ENCODE measurements at places on chromosomes 3 and 15.

GRCh38 chr15:35479423-35479822, 66.5 kb downstream of the DPH6 start:
- no peak for DNase-seq

- no peak for DNase-seq
These were observed 31.2 kb downstream of the IQGAP1 start for GRCh38 chr15:90419206-90419605.

GRCh38 chr3:101902041-101902440, 52.7 kb downstream of the NFKBIZ start:
- DNase-seq, result no peak

GRCh38 chr15:64892847-64893403, 18.8 kb upstream of the ANKDD1A start:
- DNase-seq, result no peak

DNA sequence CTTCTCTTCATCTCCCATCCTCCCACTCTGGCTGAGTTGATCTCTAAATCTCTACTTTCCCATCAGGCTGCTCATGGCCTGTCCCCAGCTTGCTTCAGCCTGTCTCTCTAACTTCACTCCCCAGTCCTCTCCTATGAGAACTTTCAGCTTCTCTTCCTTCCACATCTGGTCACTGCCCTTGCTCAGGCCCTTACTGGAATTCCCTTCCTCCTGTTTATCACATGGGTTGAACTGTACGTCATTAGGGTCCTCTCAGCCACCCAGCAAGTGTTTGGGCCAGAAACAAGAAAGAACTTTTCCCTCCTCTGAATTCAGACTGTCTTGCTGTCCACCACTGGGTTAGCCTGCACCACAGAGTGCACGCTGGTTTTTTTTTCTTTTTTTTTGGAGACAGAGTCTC, 5.0 kb downstream of the PTPN23 start:
- DNase-seq, result no peak

DNA sequence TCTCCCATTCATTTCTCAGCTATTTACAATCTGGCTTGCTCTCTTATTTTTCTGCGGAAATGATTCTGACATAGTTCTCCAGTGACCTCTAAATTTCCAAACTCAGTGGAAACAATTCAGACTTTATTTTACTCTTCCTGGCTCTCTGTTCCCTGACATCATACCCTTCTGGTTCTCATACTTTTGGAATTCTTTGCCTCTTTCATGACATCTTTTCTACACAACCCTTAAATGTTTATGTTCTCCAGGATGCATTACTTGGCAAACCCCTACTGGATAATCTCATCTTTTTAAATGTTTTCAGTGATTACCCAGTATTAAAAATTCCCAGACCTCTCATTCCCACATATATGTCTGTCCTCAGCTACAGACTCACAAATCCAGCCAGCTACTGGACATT, 23.9 kb upstream of the PLSCR4 start:
- DNase-seq, result no peak

DNA sequence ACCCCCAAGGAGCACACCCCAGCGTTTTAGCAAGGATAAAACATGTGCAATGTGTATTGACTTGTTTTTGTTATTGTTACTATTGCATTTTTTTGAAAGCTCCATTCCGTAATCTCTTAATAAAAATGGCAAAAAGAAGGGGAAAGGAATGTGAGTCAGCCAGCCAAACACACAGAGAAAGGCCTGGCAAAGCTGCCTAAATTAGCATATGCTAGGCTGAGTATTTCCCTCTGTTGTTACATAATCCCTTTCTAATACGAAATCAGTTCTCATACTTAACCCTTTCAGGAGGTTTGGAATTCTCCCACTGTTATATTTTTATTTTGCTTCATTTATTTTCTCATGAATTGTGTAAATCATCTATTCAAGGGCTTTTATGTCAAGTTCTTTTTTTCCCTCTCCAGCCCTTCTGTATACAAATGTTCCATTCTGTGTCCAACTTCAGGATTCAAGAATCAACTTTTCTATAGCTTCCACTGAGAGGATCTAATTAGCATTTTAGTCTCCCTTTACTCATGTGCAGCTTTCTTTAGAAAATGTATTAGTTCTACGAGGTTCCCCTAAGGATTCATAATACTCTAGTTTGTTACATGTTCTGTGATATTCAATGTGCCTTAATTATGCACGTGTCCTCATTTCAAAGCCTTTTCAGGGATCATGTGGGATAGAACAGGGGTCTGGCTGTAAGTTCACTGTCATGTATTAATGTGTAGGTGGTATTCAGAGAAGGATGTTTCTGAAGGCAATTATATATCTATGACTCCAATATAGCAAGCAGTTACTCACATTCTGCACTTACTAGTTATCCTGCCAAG, 9.2 kb downstream of the CADM2 start:
- no peak for DNase-seq

DNA sequence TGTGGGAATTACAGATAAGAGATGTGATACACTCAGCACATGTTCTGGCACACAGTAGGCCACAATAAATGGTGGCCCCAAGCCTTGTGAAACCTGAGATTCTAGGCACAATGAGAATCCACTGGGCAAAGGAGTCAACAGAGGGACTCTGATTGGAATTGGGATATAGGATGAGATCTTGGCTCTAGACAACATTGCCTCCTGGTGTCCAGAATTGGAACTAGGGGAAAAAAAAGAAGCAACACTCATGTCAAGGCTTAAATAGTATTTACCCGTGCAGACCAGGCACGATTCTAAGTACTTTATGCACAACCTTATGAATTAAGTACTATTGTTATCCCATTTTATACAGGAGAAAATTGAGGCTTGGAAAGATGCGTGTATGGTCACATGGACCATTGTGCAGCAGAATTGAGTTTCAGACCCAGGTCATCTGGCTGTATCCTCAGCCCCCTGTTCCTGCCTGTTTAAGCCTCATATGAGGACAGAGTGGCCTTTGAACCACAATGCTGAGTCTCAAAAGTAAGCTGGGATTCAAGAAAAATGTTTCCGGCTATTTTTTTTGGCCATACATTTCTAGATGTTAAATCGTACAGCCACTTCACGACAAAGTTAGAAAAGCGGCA, 124.8 kb downstream of the SV2B start:
- no peak for DNase-seq

GRCh38 chr3:188518416-188518815, 364.5 kb downstream of the LPP start:
- no peak for DNase-seq

DNA sequence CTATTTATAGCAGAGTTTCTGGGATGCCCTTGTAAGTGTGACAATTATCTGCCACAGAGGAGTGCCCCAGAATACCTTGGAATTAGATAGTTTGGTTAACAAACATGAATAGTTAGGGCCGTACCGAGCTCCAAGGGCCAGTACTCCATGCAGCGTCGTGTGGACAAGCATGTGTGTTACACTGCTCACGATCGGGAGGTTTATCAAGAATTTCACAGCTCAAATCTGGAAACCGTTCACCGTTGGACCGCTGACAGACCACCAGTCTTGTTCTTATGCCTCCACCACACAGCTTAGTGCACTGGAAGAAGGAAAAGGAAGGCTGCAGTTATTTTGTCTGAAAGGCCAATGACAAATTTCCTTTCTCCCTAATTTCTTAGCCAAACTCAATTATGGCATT, 93.7 kb downstream of the ADAMTS9 start:
- DNase-seq, result no peak

GRCh38 chr3:13039213-13039896, 33.9 kb downstream of the IQSEC1 start:
- DNase-seq, result no peak

GRCh38 chr3:125161607-125162219, 50.8 kb downstream of the SLC12A8 start:
- no peak for DNase-seq

DNA sequence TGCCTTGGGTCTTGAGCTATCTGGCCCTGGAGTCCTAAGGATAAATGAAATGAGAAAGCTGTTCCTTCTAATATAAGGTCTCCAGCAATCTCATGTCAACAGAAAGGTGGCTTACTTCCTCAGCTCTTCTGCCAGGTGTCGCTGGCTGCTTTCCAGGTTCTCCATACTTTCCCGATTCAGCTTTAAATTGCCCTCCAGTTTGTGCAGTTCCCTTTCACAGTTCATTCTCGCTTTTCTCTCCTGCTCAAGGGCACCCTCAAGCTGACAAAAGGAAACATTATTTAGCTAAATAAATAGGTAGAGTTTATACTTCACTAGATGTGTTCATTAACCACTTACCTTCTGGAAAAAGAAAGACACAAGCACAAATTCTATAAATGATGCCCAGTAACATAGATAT, 73.0 kb downstream of the MYH15 start:
- DNase-seq, result no peak

- no peak for DNase-seq
These were observed 158.3 kb downstream of the SLCO3A1 start for GRCh38 chr15:92011611-92012367.

DNA sequence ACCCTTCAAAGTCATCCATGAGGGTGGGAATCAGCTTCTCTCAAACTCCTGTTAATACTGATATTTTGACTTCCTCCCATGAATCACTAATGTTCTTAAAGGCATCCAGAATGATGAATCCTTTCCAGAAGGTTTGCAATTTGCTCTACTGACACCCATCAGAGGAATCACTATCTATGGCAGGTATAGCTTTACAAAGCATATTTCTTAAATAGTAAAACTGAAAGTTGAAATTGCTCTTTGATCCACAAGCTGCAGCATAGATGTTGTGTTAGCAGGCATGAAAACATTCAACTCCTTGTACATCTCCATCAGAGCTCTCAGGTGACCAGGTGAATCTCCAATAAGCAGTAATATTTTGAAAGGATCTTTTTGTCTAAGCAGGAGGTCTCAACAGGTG, 66.3 kb downstream of the B3GNT5 start:
- DNase-seq, result no peak

GRCh38 chr15:82917249-82917648, 35.3 kb downstream of the HOMER2 start:
- no peak for DNase-seq

- DNase-seq, result no peak
These were observed 612 bp upstream of the LDHAL6B start for GRCh38 chr15:59205839-59206622.

- DNase-seq, result peak; percentile 7
These were observed 102.7 kb downstream of the TBC1D5 start for GRCh38 chr3:17639765-17640164.

Measured in NCI-H510A (cell line).